Naive B cell (primary cell): ENCODE measurements at places on chromosomes 3 and 15.

- no peak for DNase-seq
Observed at GRCh38 chr15:90611157-90611556, 81.4 kb downstream of the CRTC3 start.

GRCh38 chr3:190989218-190989617, 126.7 kb upstream of the GMNC start:
- no peak for DNase-seq

GRCh38 chr3:8456412-8456811, 45.2 kb upstream of the LMCD1 start:
- no peak for DNase-seq

- no peak for DNase-seq
Observed at GRCh38 chr3:64157150-64158035, 67.9 kb downstream of the PRICKLE2 start.

- DNase-seq: no peak
Observed at GRCh38 chr3:62214850-62215249, 158.5 kb downstream of the FEZF2 start.

DNA sequence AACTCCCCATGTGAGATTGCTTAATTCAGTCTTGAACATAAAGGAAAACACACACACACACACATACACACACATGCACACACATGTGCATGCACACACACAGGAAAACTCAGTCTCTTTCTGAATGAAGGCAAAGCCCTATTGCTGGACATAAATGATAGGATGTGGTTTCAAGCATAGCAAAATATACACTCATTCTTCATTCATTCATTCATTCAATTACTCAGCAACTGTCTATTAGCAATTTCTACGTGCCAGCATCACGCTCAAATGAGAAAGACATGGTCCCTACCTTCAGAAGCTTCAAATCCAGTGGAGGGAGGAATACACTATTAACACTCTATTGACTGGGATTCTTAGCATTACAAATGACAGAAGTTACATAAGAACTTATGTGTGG, 41.8 kb upstream of the UBE2E2 start:
- DNase-seq: no peak

GRCh38 chr3:105353485-105354161, 13.1 kb upstream of the ALCAM start:
- no peak for DNase-seq

DNA sequence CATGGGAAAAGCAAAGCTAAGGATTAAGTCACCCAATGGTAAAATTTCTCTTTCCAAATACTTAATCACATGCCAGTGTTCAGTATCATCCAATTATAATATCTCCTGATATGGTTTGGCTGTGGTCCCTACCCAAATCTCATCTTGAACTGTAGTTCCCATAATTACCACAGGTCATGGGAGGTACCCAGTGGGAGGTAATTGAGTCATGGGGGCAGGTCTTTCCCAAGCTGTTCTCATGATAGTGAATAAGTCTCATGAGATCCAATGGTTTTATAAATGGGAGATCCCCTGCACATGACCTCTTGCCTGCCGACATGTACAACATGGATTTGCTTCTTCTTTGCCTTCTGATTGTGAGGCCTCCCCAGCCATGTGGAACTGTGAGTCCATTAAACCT, 26.1 kb upstream of the NMB start:
- no peak for DNase-seq

DNA sequence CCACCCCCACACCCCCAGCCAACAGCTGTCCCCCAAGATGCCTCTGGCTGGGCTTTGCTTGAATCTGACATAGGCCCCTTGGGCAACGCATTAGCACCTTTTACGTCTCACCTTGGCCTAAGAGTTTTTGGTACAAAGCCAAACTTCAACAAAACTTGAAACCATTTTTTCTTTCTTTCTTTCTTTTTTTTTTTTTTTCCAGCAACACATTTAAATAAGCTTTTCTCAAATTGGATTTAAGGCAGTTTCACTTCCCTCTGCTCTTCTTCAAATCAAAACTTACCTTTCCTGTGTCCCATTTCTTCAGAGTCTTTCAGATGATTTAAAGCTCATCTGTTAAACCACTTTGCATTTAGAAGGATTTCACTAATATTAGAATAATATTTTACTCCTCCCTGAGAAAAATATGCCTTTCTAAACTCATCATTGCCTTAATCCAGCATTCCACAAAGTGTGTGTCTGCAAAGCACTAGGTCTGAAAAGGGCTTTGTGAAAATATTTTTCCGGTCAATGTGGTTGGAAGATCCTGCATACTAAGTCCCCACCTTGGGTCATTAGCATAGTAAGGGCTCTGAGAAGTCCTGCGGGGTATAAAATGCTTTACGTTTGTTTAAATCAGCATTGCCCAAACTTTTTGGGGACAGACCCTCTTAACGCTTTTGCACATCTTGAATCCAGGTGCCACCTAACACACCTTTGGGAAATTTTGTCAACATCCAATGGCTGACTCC, 217.0 kb downstream of the TLE3 start:
- DNase-seq: no peak

GRCh38 chr3:177196456-177197040, 734 bp downstream of the TBL1XR1 start:
- DNase-seq: peak; percentile 51

- no peak for DNase-seq
Observed at GRCh38 chr3:186483611-186484340, 60.4 kb downstream of the CRYGS start.

DNA sequence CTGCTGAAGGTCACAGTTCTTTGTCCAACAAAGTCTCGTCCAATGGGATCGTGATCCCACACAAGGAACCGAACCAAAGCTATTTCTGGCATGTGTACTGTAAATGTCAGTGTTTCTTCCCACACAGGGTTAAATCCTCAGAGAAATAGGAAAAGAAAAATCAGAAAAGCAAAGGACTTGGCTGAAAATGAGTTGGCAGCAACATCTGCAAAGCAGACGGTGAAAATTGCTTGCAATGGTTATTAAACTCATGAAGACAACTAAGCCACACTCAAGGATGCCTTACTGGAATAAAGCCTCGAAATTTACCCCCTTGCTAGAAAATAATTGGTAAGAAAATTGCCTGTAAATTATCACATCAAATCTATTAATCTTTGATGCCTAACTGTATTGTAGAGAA, 195.2 kb upstream of the STRIT1 start:
- DNase-seq: no peak

DNA sequence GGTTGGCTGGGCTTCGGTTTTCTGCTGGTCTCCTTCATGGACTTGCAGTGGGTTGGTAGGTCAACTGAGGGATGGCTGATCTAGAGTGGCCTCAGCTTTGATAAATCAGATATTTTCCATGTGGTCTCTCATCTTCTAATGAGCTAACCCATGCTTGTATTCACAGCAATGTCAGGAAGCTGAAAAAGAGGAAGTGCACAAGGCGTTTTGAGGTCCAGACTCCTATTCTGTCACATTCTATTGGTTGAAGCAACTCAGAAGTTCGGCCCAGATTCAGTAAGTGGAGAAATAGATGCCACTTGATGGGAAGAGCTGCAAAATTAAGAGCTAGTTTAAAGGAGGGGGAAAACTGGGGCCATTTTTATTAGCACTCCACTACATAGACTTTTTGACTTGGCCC, 361.2 kb downstream of the DIPK2A start:
- DNase-seq: no peak

- no peak for DNase-seq
Observed at GRCh38 chr3:23663246-23663645, 142.5 kb upstream of the UBE2E1 start.

- DNase-seq: no peak
Observed at GRCh38 chr3:94310341-94311135, 247.7 kb downstream of the NSUN3 start.

DNA sequence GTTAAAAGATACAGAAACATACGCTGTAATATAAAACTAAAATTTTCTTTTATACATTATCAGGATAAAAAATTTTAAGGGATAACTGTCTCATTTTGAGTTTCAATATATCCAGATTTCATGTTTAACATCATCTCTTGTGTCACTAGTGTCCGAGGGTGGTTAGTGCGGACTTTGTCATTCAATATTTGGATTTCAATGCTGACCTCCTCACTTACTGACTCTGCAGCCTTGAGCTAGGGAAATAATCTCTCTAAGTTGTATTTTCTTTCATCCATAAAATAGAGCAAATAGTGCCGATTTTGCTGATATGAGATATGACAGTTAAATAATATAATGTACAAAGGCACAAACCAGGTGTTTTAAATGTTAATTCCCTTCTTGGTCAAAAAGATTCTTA, 203.2 kb downstream of the CPNE4 start:
- DNase-seq: no peak

DNA sequence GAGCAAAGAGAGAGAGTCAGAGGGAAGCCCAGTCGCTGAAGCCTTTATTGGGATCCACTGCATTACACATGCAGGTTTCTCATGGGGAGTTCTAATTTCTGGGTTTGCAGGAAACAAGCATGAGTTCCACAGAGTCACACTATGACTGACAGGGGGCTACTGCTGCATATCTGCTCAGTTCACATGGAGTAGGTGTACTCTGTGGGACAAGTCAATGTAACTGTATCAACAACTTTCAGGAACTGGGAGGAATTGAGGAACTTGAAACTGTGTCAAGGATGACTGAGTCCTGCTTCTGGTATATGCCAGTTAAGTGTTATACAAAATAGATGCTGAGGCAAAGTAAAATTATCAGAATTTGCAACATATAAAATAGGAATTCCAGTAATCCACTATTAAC, 110.8 kb downstream of the NPAP1 start:
- DNase-seq: no peak

- no peak for DNase-seq
Observed at GRCh38 chr15:83288381-83288801, 3.9 kb upstream of the BNC1 start.
